ENCODE measurements at places on chromosomes 11 and 22.

- DNase-seq, result no peak
Observed at GRCh38 chr11:123110397-123110796, 48.5 kb upstream of the HSPA8 start.

- no peak for DNase-seq
Observed at GRCh38 chr11:129331217-129331616, 44.4 kb upstream of the BARX2 start.

- DNase-seq, result no peak
Observed at GRCh38 chr22:28884747-28885350, 1.5 kb downstream of the ZNRF3 start.

DNA sequence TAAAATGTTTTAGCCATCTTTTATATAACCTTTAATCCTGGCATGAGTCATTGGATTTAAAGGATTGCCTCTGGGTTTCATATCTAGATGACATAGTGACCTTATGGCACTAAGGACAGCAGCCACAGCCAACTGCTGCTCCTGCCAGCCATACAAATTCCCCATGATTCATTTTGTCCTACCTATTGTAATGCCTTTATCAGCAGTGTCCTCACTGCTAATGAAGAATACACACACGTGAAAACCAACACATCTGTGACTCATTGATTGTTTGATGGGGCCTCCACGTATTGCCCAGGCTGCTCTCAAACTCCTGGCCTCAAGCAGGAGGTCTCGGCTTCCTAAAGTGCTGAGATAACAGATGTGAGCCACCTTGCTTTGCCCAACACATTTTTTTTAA, 1.8 kb downstream of the LDHAL6A start:
- no peak for DNase-seq

GRCh38 chr22:45429981-45430775, 16.7 kb downstream of the RIBC2 start:
- no peak for DNase-seq

DNA sequence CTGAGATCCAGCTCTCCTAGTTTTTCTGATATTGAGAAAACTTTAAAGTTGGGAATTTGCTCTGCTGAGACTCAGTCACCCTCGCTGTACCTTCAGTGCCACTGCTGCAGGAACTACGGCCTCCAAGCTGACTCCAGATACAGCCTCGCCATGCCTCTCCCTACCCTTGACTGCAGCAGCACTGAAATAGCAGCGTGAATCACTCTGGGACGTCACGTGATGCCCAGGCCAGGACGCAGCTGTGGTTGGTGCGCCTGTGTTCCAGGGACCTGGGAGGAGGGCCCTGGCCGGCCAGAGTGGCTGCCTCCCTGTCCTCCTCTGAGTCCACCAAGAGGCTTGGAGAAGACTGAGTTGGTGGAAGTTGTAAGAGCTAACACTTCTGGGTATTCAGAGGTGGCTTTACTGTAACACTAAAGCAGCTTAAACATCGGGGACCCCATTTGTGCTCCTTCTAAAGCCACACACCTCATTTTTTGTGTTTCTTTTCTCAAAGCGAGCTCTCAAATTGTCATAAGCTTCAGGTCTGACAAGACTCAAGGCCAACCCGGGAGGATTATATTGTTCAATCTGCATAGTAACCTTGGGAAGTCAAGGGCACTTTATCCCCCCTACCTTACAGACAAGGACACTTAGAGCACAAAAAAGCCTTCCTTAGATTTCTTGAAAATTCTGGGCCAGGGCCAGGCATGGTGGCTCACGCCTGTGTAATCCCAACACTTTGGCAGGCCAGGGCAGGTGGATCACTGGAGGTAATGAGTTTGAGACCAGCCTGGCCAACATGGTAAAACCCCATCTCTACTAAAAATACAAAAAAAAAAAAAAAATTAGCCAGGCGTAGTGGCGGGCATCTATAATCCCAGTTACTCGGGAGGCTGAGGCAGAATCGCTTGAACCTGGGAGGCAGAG, 4.2 kb upstream of the STIP1 start:
- DNase-seq, result peak; percentile 97

GRCh38 chr22:27844656-27845591, 43.4 kb upstream of the MN1 start:
- DNase-seq, result no peak

- no peak for DNase-seq
Observed at GRCh38 chr11:6194065-6194581, 4.9 kb upstream of the OR52W1 start.

- no peak for DNase-seq
Observed at GRCh38 chr22:40666151-40666848, 13.0 kb upstream of the MCHR1 start.

DNA sequence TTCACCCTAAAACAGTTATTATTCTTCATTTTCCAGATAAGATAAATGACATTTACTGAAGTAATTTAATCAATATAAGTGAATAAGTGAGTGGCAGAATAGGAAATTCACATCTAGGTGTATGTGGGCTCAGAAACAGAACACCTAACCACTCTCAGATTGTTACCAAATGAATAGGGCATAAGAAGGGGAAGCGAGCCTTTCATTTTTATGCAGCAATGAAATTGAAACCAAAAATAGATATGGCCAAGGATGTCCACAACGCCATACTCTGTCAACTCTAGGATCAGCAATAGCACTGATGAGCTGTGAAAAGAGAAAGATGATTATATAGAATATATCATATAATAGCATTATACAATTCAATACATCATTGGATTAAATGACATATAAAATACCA, 398.1 kb upstream of the API5 start:
- no peak for DNase-seq

DNA sequence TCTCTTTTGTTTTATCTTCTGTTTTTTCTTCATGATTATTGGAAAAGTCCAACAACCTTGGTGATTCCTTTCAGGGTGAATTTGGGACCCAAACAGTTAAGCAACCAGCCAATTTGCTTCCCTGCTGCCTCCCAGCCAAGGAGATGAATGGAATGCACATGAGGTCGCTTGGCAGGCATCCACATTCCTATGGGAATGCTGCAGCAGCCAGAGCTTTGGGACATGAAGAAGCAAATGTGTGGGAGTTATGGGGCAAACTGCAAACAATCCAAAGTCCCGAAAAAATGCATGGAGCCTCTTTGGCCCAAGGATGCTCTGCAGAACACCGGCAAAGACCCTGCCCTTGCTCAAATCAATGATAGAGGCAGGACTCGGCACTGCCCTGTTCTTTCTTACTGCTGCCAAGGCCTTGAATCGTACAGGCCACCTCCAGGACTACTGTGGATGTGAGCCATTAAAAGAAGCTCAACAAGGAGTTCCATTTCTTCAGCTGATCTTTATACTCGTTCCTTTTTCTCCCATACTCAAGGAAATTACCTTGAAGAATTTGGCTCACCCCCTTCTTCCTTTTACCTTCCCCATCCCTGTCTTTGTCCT, 117.3 kb upstream of the TEAD1 start:
- DNase-seq, result peak; percentile 40

- no peak for DNase-seq
Observed at GRCh38 chr11:102518296-102519094, 12.1 kb downstream of the MMP7 start.

DNA sequence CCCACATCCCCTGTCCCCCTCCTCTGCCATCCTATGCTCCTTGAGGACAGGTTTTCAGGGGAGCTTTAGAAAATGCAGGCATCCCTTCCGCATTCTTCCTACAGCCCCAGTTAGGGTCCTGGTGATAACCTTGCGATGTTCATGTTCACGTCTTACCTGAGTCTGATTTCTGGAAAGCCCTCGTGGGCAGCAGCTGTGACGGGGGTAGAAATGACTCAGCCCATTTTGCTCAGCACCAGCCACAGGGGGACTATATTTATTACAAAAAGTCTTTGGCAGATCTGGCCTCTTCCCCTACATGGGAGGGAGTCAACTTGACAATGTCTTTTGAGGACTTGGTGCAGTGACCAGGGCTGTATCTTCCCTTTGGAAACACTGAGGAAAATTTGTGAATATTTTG, 12.3 kb downstream of the PKNOX2 start:
- DNase-seq, result no peak

DNA sequence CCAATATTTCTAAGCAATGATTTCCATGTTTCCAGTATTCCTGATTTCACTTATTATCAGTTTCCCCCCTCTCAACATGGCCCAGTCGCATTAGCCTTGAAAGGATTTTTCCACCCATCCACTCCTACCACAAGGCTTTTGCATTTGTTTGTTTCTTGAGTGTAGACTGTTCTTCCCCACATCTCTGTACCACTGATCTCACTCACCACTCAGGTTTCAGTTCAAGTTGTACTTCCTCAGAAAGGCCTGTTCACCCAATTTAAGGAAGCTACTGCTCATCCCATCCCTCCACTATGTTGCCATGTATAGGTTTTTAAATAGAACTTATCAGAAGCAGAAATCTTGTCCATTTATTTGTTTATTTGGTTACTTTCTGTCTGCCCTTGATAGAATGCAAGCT, 472.3 kb downstream of the FAM181B start:
- DNase-seq, result no peak

DNA sequence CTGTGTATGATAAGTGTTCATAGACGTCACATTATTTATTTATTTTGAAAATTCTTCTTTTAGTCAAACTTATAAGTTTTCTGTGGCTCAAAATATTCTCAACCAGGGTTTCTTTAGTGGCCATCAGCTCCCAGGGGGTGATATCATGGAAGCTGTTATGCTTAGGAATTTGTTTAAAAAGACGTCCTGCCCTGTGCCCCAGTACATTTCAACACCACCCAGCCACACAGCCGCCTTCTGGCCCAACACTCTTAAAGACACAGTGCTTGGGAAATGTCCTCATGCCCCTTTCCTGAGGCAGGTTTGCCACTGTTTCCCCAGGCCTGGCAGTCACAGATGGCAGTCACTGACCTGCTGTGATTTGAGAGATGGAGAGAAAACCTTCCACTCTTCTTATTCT, 19.9 kb downstream of the TSKU start:
- no peak for DNase-seq

- DNase-seq, result no peak
Observed at GRCh38 chr11:10747733-10748132, 3.3 kb upstream of the CTR9 start.

DNA sequence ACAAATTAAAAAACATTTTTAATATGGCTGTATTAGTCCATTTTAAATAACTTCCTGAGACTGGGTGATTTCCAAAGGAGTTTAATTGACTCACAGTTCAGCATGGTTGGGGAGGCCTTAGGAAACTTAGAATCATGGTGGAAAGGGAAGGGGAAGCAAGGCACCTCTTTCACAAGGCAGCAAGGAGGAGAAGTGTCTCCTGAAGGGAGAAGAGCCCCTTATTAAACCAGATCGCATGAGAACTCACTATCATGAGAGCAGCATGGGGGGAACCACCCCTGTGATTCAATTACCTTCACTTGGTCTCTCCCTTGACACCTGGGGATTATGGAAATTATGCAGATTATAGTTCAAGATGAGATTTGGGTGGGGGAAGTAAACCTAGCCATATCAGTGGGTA, 488.6 kb downstream of the ETS1 start:
- no peak for DNase-seq

DNA sequence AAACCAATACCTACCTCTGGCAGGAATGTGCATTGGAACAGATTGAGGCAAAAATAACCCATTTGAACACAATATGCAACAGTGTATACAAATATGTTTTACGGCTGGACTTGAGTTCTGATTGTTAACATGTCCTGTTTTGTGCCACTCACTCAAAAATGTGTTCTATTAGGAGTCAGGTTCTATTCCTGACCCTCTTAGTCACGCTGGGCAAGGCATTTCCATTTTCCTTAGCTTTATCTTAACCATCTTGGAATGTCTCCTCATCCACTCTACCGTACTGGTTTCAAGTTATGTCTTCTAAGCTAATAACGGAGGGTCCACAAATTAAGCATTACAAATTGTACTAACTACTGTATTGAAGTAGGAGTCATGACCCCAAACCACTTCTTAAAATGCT, 78.6 kb downstream of the MAML2 start:
- DNase-seq, result no peak

GRCh38 chr11:50333861-50334260, 301.2 kb downstream of the OR4C45 start:
- no peak for DNase-seq

- DNase-seq, result no peak
Observed at GRCh38 chr22:23137468-23137867, 4.3 kb downstream of the RSPH14 start.

DNA sequence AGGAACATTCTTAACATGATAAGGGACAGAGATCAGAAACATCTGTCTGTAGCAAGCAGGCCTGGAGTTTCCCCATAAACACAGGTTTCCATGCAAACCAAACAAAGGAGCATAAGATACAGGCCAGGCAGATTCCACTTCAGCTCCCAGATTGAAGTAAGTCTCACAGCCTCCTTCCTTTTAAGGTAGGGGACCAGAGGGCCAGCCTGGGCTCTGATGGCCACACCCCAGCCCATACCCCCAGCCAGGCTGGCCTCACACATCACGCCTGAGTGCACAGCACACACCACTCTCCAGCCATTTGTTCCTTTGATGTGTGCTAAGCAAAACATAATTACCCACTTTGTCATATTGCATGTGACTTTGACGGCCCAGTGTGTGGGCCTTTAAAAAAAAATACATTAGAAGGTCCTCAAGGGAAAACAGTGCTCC, 518.7 kb downstream of the NTM start:
- DNase-seq, result no peak

DNA sequence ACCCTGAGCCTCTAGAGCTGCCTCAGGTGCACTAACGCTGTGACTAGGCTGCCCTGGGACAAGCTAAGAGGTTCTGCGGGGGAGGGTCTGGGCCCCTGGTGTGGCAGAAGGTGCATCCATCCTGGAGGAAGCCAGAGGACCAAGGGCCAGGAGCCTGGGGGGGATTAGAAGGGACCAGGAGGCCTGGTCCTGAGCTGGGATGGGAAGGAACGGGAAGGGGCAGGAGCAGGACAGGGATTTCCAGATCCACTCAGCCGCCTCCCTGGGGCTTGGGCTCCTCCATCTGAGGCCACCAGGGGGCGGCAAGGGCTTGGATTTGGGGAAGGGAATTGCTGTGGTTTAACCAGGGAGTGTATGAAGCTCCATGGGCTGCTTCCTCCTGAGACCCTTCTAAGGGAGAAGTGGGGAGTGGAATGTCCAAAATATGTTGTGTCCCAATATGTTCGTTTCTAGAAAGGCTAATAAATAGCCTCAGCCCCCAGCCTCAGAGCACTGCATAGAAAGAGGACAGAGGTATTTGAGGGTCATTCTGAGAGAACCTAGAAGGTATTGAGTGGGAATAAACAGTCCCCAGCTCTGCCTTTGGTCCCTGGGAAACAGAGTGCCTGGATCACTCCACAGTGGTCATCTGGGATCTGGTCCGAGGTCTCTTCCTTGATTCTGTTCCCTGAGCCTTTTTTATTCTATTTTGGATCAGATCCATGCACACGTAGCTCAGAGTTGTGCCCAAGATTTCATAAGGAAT, 17.4 kb upstream of the PRAME start:
- DNase-seq, result no peak

- DNase-seq, result no peak
Observed at GRCh38 chr22:40213478-40213877, 35.8 kb downstream of the TNRC6B start.

DNA sequence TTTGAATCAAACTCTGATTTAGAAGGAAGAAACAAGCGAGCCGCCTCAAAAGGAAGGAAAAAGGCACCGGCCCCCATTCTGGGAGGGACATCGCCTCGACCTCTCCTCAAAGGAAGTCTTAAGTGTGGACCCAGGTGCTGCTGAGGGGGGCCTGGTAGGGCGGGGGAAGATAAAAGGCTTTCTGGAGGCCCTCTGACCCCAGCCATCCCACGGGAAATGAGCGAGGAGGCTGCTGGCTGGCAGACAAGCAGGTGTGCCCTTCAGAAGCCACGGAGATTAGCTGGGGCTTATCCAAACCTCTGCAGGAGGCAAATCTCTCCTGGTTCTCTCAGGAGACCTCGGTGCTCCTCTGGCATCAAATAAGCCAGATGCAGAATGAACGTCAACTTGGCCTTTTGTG, 171.4 kb upstream of the BLID start:
- DNase-seq, result no peak

- DNase-seq, result no peak
Observed at GRCh38 chr11:2612884-2613571, 86.8 kb downstream of the KCNQ1OT1 start.
